ENCODE measurements at places on chromosomes 7 and 10.

DNA sequence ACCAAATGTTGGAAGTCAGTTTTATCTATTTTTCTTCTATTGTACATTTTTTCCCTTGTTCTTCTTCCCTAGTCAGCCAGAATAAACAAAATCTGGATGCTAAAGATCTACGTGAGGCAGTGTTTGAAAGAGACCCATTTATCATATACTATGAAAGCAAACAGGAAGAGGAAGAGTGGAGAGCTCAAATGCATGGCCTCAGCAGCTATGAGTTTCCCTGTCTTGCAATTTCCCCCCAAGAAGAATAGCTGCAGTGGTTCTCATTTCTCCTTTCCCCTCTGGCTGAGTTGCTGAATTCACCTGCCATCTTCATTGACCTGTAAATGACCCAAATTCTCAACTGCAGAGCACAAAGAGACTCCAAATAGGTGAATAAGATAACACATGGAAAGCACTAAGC, 347.1 kb upstream of the NRP1 start:
- no peaks in the 10 kb centered on the region for H3K36me3 ChIP-seq
- no peak overlapping the region for H3K27ac ChIP-seq
- H3K4me3 ChIP-seq: no peak overlapping the region

DNA sequence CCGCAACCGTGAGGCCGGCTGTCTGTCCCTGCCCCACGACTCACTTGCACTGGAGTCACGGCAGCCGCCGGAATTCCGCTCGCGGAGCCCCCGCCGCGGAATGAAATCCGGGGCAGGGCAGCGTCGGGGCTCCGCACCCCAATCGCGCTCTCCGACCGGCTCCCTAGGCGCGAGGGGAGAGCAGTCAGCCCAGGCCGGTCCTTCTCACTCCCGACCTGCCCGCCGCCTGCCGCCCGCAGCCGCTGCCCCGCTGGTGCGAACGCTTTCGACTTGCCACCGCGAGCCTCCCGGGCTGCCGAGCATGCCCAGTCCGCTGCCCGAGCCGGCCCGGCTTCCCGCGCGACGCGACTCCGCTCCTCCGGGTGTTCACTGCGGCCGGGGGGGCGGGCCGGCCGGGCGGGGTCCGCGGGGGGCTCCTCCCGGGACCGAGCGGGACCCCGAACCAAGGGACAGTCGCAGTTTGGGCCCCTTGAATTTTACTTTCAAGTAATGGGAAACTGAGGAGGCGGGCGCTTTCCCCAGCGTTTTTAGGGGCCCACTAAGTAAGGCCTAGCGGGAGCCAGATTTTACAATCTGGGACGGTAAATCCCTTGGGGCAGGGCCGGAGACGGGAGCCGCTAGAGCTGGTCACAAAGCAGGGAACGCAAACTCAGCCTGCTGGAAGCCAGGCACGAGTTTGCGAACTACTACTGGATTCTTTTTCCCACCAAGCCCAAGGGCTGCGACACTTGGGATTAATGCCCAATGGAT, at the start of gene SGMS1:
Gene SGMS1 (minus strand): TSS at position 294 of the 750 bp plus-strand sequence. CDS start 279,842 bp downstream, outside the sequence.
- peaks cover 32% of the 10 kb centered on the region for H3K4me1 ChIP-seq
- peak within 1 kb of the TSS; percentile 92 for H3K4me3 ChIP-seq
- H3K27me3 ChIP-seq: no peaks in the 10 kb centered on the region
- DNase-seq: peak; percentile 64
- peak within 1 kb of the TSS; percentile 93 for H3K27ac ChIP-seq

DNA sequence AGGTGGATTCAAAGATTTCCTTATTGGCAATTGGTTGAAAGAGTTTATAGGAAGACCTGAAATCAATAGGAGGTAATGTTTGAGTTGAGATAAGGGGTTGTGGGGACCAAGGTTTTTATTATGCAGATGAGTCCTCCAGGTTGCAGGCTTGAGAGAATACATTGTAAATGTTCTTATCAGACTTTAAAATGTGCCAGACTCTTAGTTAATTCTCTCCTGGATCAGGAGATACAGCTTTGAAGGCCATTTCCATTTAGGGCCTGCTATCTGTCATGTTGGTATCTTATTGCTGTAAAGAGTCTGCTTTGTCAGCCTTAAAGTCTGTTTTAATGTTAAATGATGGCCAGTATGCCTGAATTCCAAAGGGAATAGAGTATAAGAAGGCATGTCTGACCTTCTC, 61.8 kb upstream of the CALCR start:
- H3K27ac ChIP-seq: no peak overlapping the region
- no peaks in the 10 kb centered on the region for H3K27me3 ChIP-seq
- no peak for DNase-seq
- no peaks in the 10 kb centered on the region for H3K36me3 ChIP-seq

DNA sequence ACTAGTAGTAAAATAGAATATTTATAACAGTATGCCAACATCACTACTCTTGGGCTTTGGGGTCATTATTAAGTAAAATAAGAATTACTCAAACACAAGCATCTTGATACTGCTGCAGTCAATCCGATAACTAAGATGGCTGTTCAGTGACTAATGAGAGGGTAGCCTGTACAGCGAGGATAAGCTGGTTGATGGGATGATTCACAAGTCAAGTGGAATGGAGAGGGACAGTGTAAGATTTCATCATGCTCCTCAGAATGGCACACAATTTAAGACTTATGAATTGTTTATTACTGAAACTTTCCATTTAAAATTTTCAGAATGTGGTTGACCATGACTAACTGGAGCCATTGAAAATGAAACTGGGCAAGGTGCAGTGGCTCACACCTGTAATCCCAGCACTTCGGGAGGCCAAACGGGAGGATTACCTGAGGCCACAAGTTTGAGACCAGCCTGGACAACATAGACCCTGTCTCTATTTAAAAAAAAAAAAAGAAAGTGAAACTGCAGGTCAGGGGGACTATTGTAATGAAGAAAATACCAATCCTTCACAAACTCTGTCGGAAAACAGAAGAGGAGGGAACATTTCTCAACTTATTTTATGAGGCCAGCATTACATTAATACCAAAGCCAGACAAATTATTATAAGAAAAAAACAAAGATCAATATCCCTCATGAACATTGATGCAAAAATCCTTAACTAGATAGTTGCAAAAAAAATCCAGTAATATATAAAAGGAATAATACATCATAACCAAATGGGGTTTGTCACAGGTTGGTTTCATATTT, 11.2 kb downstream of the AVL9 start:
- H3K27me3 ChIP-seq: no peaks in the 10 kb centered on the region
- no peak overlapping the region for H3K4me3 ChIP-seq
- DNase-seq: no peak
- H3K27ac ChIP-seq: peak overlapping the region; percentile 19

DNA sequence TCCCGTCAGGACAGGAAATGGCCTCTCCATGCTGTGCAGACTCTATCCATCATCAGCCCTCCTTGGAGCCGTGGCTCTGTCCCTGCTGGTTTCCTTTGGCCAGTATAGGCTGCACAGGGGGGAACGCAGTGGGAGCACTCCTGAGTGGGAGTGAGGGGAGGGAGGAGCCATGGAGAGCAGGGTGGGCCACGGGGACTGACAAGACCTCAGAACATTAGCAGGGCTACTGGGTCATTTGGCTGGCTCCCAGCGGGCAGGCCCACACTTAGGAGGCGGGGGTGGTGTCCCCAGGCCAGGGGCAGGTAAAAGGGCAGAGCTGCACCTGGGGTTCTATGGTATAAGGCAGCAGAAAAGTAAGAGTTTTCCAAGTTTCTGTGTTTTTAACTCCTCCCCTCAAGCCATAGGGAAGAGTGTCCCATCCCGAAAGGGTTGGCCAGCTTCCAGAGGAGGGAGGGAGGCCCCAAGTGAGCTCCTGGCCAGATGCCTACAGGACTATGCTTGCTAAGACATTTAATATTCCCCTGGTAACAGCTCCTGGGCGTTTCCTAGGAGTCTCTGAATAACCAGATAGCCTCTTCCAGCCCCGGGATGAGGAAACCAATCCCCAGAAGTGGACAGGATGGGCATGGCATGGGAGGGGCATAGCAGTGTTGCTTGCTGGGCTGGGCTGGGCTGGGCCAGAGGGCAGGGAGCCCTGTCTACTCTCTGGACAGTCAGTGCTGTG, 5.5 kb upstream of the OPN4 start:
- no peak for DNase-seq
- H3K27ac ChIP-seq: no peak overlapping the region

DNA sequence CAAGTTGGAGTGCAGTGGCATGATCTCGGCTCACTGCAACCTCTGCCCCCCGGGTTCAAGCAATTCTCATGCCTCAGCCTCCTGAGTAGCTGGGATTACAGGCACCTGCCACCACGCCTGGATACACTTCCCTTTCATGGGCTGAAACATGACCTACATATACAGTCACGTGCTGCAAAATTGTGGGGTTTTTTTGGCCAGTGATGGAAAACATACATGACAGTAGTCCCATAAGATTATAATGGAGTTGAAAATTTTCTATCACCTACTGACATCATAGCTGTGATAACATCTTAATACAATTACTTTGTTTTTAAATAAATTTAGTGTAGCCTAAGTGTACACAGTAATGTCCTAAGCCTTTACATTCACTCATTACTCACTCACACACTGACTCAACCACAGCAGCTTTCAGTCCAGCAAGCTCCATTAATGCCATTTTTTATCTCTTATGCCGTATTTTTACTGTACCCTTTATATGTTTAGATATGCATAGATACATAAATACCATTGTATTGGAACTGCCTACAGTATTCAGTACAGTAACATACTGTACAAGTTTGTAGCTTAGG, 79.9 kb upstream of the TMEM196 start:
- H3K27me3 ChIP-seq: no peaks in the 10 kb centered on the region
- H3K36me3 ChIP-seq: no peaks in the 10 kb centered on the region
- no peak overlapping the region for H3K4me3 ChIP-seq
- DNase-seq: no peak
- no peak overlapping the region for H3K27ac ChIP-seq

- no peak overlapping the region for H3K4me3 ChIP-seq
- no peaks in the 10 kb centered on the region for H3K36me3 ChIP-seq
- no peak for DNase-seq
- no peaks in the 10 kb centered on the region for H3K4me1 ChIP-seq
Measured at GRCh38 chr10:82811621-82812020, 936.6 kb downstream of the NRG3 start.

- no peaks in the 10 kb centered on the region for H3K36me3 ChIP-seq
- H3K27me3 ChIP-seq: peaks cover 14% of the 10 kb centered on the region
- H3K4me3 ChIP-seq: no peak overlapping the region
- no peak for DNase-seq
- H3K27ac ChIP-seq: no peak overlapping the region
Measured at GRCh38 chr7:40175725-40176510, 41.1 kb downstream of the SUGCT start.

GRCh38 chr7:159064816-159065510, 79.7 kb downstream of the VIPR2 start:
- no peaks in the 10 kb centered on the region for H3K27me3 ChIP-seq
- no peak for DNase-seq
- no peaks in the 10 kb centered on the region for H3K36me3 ChIP-seq
- peaks cover 5% of the 10 kb centered on the region for H3K4me1 ChIP-seq
- H3K27ac ChIP-seq: no peak overlapping the region

GRCh38 chr7:27745064-27745583, 5.2 kb downstream of the TAX1BP1 start:
- peaks cover 34% of the 10 kb centered on the region for H3K36me3 ChIP-seq
- no peak overlapping the region for H3K4me3 ChIP-seq
- H3K4me1 ChIP-seq: peaks cover 59% of the 10 kb centered on the region
- no peak for DNase-seq
- no peaks in the 10 kb centered on the region for H3K27me3 ChIP-seq

DNA sequence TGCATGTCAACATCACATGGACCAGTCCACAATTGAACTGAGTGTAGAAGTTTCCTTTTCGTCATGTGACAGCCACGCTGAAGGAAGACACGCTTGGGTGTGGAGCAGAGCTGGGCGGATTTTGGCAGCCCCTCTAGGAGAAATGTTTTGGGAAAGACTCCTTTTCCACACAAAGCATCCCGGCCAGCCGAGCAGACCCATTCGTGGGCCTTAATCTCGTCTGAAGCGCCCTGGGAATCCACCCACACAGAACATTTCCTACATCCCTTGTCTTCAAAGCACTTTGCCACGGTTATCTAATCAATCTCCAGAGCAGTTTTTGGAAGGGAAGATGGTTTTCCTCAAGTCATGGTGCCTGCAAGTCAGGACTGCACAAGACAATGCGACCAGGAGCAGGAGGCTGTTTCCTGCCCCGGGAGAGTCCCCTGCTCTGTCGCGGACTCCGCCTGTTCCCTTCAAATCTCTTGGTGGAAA, 8.4 kb upstream of the IFT22 start:
- DNase-seq: no peak
- no peak overlapping the region for H3K4me3 ChIP-seq
- H3K36me3 ChIP-seq: no peaks in the 10 kb centered on the region
- H3K27me3 ChIP-seq: peaks cover 9% of the 10 kb centered on the region

DNA sequence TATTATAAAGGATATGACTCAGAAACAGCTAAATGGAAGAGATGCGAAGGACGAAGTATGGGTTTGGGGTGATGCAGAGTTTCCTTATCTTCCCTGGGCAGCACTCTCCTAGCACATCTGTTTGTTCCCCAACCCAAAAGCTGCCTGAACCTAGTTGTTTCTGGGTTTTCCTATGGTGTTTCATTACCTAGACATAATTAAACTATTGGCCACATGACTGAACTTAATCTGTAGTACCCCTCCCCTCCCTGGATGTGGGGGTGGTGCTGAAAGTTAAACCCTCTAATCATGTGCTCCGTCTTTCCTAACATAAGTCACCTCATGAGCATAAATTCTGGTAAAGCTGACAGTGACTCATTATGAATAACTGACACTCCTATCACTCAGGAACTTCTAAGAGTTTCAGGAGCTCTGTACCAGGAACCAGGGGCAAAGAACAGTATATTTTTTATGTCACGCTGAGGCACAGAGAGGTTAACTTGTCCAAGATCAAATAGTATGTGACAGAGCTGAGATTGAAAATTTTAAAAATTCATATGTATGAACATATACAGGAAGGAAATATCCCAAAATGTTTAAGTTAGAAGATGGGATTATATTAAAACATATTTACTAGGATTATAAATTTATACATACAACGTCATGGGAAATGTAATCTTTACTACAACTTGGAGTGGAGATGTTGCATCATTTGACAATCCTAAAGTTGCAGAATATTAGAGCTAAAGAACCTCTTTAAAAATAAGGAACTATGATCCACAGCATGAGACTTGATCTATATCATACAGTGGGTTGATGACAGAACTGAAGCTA, 4.8 kb downstream of the STRIP2 start:
- H3K4me1 ChIP-seq: peaks cover 8% of the 10 kb centered on the region
- no peaks in the 10 kb centered on the region for H3K36me3 ChIP-seq
- no peak for DNase-seq
